ENCODE measurements at places on chromosomes 1 and 21. TPM values are rescaled to one million over a fixed set of nuclear protein-coding genes. Genes with fewer than 3 reads are reported as not detected.

SPATA46 gene
- not detected for polyA plus RNA-seq

CASP9 gene
- 15.4 TPM for polyA plus RNA-seq

FMO5 gene
- polyA plus RNA-seq: 4.8 TPM

KCNC4 gene
- polyA plus RNA-seq: 6.2 TPM

TCEA3 gene
- 28.5 TPM for polyA plus RNA-seq

PSMA5 gene
- 53.5 TPM for polyA plus RNA-seq

TDRD10 gene
- 4.1 TPM for polyA plus RNA-seq

ETV3L gene
- polyA plus RNA-seq: not detected

MPZ gene
- 10.2 TPM for polyA plus RNA-seq

PEF1 gene
- 90.4 TPM for polyA plus RNA-seq

Data from urinary bladder (tissue), 4 donors.